ENCODE measurements at places on chromosomes 6 and 20.

DNA sequence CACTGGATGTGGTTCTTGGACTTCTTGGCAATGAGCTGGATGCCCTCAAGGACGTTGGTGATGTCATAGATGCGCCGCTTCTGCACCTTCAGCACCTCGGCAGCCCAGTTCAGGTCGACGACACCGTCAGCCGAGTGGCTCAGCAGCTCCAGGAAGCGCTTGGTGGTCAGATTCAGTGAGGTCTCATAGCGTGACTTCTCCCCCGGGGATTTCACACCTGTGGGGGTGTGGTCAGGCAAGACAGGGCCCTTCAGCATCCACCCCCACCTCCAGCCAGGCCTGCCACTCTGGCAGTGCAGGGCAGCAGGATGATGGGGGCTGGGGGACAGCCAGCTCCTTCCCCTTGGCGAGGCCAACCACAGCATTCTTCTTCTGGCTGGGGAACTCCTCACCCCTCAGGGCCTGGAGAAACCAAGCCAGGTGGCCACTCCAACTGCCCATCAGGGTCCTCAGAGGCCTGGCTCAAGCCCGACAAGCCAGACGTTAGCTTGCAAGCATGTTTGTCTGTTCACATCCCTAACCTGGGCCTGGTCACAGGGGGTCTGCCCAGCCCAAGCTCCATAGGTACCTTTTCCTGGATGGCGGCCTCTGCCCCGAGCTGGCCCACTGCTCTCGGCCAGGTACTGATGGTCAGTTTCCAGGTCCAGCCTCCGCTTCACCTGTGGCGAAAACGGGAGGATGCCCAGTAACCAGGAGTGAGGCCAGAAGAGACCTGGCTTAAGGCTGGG is 5.7 kb upstream of the NECAB3 start:
- peak; percentile 64 for DNase-seq

DNA sequence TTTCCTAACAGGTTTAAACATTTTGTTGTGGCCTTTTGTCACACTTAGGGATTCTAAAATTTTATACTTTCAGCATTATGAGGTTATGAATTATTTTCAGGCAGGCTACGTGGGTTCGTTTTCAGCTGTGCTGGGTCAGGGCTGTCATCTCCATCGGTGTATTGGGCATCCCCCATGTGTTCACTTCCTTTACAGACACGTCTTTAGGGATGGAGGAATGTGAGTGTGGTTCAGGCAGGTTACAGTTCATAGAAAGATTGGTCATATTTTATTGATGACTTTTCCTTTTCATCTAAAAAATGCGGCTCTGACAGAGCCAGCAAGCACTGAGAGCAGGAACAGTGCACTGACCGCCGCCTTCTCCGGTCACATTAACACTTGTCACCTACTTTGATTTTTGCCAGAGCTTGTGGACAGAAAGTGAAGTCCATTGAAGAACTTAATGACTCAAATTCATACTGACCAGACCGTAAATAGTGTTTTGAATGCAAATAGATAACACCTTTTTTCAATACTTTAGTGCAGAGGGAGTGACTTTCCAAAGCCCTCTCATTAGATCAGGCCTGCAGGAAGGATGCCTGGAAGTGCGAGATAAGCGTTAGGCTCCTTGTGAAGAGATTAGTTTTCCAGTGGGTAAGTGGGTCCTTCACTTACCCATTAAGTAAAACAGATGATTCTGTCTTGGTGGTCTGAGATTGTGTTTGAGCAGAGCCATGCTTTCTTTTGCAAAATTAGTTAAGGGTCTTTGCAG is 113.1 kb downstream of the TIAM2 start:
- no peak for DNase-seq

- no peak for DNase-seq
Measured at GRCh38 chr6:116127771-116128493, 2.0 kb upstream of the COL10A1 start.

GRCh38 chr6:71349395-71349794 is 60.8 kb downstream of the OGFRL1 start:
- DNase-seq: no peak

DNA sequence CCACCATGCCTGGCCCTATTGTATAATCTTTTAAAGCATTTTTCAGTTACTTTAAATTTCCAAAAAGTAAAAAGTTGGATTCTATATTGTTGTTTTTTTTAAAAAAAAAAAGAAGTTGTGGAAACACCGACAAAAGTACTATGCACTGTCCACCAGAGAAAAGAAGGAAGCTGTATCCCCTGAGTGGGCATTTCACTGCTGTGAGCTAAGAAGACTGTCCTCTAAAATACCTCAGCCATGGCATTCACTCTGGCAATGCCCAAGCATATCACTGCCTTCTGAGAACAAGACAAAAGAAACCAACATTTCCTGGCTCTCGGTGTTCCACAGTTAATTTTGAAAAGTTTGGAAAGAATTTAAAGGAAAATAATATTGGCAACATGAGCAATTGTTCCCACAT is 117.8 kb downstream of the IPCEF1 start:
- no peak for DNase-seq

DNA sequence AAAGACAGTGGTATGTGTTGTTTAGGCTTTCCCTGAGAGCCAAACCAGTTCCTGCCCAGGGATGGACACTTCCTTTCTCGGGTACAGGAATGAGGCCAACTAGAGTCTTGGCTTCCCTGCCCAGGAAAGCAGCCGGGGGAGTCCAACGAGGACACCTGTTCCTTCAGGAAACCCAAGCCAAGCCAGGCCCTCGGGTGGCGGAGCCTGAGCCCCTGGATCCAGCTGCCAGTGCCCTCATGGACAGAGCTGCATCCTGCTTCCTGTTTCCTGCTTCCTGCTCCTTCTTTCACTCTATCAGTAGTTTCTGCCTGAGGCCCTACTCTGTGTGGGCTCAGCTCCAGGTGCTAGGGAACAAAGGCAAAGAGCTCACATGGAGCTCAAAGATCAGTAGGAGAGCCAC is 7.9 kb upstream of the SIRPA start:
- no peak for DNase-seq

DNA sequence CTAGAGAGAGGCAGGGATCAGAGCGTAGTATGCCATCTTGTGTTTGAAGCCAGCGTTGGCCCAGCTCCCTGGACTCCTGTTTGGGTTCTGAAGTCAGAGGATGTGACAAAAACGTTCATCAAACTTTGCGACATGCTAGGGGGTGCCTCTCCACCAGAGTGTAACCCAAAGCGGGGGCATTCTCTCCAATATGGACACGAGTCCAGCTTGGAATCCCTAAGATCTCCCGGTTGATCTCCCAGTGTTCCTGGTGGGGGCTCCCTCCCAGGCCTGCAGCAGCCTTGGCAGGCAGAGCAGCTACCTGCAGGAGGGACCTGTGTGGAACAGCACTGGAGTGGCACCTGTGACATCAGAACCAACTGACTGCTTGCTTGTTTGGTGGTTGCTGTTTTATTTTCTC is 218.8 kb upstream of the ECI2 start:
- DNase-seq: no peak

- no peak for DNase-seq
Measured at GRCh38 chr6:41318261-41318653, 17.2 kb upstream of the NCR2 start.

- no peak for DNase-seq
Measured at GRCh38 chr20:8244637-8245036, 112.6 kb downstream of the PLCB1 start.

DNA sequence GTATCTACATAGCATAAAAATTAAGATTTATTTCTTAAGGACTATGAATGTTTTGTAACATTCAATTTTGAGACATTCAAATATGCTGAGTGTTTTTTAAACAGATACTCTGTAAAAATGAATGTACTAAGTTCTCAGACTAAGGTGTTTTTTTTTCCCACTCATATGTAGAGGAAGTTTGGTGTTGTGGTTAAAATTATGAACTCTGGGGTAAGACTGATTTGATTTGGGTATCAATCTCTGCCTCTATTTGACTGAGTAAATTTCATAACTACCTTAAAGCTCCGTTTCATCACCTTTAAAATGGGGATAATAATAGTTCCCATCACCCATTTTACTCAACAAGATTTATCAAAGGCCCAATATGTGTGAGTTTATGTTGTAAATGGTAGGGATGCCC is 386.6 kb upstream of the FLRT3 start:
- no peak for DNase-seq

- no peak for DNase-seq
Measured at GRCh38 chr20:39849171-39849570, 839.9 kb downstream of the MAFB start.

GRCh38 chr6:141532211-141532610 is 600.5 kb upstream of the GJE1 start:
- no peak for DNase-seq

GRCh38 chr20:40464731-40465208 is 224.3 kb downstream of the MAFB start:
- DNase-seq: no peak

GRCh38 chr6:138957484-138957883 is 30.6 kb downstream of the REPS1 start:
- no peak for DNase-seq

- no peak for DNase-seq
Measured at GRCh38 chr6:48996461-48997119, 466.5 kb downstream of the MMUT start.

DNA sequence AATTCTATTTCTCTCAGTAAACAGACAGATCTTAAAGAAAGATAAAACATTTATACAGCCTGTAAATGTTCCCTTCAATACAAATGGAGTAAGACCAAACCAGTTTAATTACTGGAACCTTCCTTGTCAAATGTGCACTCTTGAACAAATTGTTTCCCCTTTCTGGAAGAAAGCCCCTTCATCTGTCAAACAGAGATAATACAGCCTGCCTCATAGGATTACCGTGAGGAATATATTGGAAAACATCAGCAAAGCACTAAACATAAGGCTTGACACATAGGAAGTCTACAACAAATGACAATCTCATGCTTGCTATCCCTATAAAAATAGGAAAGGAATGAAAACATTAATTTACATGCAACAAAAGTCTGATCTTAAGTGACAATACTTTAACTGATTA is 173.8 kb downstream of the PTPRK start:
- no peak for DNase-seq

GRCh38 chr20:34246126-34246626 is 5.0 kb downstream of the ASIP start:
- no peak for DNase-seq

DNA sequence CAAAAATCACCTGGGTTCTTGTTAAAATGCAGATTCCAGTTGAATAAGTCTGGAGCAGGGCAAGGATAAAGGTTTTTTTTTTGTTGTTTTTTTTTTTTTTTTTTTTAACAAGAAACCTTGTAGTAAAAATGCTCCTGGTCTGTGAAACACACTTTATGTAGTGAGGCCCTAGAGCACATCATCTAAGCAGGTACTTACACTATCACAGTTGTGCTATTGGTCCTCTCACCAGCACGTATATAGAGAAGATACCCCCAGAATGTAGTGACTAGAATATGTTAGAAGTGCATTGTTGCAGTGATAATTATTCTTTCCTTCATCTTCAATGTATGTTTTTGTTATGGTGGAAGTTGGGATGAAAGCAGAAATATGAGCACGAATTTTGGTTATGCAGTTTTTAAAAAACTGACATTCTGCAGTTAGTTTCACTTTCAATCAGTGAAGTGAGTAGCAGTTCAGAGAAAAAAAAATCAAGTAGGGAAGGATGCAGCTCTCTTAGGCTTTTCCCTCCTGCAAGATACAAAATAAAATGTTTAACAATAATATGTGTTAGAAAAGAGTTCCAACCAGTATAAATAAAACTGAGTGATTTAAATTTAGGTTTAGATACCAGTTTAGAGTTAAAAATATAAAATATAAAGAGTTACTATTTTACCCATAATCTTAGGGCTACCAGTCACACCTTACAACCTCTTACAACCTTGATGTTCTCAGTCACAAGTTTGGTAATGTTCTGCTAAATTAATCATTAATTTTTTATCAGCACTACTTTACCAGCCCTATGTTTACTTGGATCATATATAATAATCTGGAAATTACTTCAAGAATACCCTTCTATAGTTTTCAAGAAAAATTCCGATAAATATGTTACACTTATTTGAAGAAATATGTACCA is 9.2 kb upstream of the DEFB113 start:
- no peak for DNase-seq
